ENCODE measurements at places on chromosomes 6 and 20.

GRCh38 chr20:40900666-40901215, 127.9 kb upstream of the TOP1 start:
- DNase-seq: no peak

DNA sequence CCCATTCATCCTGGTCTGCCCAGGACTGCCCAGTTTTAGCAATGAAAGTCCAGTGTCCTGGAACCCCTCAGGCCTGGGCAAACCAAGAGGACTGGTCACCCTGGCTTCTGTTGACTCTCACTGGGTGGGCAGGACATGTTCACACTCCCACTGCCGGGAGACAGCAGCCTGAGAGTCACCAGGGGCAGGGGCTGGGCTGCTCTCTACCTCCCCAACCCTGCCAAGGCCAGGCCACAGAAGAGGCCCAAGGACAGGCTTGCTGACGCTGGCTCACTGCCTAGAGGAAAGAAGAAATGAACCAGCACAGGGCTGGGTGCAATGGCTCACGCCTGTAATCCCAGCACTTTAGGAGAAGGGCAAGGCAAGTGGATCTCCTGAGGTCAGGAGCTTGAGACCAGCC, 36.9 kb downstream of the C20orf203 start:
- DNase-seq: no peak

DNA sequence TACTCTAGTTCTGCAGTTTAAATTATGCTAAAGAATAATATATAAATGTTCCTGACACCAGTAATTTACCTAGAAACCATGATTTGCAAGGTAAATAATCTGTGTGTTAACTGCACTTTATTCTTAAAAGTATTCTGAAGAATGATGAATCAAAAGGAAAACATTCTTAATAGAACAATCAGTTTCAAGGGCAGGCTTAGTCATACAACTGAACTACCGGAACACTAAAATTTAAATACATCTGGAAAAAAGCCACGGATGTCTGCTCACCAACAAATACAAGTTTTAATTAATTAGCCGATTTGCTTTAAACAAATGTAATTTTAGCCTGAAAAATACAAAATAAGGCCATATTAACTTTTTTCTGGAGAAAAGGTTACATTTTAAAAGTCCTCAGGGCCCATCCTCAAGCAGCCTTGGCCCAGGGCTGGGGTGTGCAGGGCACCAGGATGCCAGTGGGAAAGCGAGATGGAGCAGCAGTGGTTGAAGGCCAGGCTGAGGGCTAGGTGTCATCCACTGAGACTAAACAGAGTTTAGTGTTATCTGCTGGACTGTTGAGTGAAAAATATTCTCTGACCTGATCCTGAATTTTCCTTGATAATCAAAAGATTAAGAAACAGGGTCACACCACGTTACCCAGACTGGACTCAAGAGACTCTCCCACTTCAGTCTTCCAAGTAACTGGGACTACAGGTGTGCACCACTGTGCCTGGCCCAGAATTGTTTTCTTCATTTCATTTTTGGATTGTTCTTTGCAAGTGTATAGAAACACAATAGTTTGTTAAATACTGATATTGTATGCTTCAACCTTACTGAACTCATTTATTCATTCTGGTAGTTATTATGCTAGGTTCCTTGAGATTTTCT, 88.2 kb upstream of the DST start:
- peak; percentile 79 for DNase-seq

- DNase-seq: no peak
Measured at GRCh38 chr6:100117680-100118079, 123.7 kb upstream of the MCHR2 start.

- no peak for DNase-seq
Measured at GRCh38 chr20:43379239-43379917, 78.3 kb upstream of the SRSF6 start.

DNA sequence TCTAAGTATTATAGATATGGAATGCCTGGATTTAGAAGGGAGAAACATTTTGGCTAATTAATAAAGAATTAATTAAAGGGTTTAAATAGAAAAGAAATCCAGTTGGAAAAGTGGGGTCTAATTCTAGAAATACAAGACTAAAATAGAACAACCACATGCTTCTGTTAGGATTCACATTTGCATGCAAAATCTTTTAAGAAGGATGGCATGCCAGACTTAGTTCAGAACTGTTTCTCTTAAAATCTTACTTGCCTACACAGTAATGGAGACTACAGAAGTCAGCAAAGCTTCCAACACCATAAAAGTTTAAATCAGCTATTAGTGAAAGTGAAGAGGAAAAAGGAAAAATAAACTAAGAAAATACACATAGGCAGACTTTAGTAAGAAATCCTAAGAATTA, 32.7 kb upstream of the KATNA1 start:
- DNase-seq: no peak

- DNase-seq: no peak
Measured at GRCh38 chr6:105294129-105294528, 108.8 kb downstream of the PREP start.

GRCh38 chr6:160138839-160139419, 17.3 kb downstream of the SLC22A1 start:
- DNase-seq: no peak

GRCh38 chr20:37225146-37225545, 36.5 kb downstream of the GHRH start:
- no peak for DNase-seq

- DNase-seq: peak; percentile 65
Measured at GRCh38 chr6:106085984-106086813, at the start of gene PRDM1. PRDM1 (plus strand) TSS chr6:106086336; CDS start chr6:106086554, 218 bp downstream.

DNA sequence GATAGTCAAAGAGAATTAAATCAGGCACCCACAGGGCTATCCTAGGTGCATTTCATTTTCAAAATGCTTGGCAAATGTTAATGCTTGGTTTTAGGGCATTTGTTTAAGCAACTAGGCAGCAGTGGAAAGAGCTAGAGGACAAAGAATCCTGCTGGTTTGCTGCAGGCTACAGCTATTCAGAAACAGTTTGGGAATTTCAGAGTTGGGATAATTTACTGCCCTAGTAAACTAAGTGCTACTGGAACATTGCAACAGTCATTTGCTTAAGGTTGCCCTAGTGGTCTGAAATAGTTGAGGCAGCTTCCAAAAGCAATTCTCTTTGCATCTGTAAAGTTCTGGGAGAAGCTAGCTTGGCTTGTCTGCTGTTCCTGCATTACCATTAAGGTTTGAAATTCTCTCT, 312.7 kb downstream of the LAMA2 start:
- no peak for DNase-seq

DNA sequence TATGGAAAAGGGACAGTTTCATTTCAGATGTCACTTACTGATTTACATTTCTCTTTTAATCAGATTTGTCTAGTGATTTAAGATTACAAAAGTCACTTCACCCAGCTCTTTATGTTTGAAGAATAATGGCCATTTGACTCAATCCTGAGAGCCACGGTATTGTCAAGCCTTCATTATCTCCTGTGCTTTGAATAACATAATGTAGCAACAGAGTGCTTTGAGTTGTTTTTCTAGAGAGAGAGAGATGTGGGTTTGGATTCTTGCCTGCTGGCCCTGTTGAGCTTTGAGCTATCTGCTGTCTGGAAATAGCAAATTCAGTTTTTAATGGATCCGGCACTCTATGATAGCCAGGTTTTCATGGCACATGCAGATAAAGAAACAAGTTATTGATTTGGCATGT, 478.4 kb upstream of the SOX4 start:
- no peak for DNase-seq

DNA sequence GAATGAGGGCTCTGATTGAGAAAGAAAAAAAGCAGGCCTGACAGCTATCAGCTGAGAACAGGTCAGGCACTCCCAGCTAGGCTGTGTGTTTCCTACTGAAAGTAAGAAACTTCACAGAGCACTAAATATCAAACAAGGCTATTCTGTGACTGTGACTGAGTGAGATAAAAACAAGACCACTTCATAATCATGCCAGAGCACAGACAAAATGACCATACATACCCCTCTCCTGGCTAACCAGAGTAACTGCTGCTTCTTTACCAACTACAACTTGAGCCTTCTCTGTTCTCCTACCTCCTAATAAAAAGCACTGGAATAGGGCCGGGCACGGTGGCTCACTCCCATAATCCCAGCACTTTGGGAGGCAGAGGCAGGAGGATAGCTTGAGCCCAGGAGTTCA, 6.8 kb upstream of the BTN1A1 start:
- DNase-seq: peak; percentile 31

DNA sequence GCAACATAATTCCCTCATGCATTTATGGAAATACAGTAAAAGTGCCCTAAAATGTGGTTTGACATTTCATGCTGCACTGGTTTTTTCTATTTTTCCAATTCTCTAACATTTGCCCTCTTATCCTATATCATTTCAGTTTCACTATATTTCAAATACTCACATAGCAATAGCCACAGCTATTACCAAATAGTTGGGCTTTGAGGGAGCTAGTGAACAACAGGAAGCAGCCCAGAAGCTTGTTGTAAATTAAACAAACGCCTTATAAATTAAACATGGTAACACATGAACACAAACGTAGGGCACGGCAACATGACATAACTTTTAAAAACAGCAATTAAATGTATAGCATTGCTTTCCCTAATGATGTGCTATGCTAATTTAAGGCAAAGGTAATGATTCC, 469.0 kb downstream of the CDC5L start:
- DNase-seq: no peak

GRCh38 chr6:31412506-31412905, 9.1 kb downstream of the MICA start:
- no peak for DNase-seq

DNA sequence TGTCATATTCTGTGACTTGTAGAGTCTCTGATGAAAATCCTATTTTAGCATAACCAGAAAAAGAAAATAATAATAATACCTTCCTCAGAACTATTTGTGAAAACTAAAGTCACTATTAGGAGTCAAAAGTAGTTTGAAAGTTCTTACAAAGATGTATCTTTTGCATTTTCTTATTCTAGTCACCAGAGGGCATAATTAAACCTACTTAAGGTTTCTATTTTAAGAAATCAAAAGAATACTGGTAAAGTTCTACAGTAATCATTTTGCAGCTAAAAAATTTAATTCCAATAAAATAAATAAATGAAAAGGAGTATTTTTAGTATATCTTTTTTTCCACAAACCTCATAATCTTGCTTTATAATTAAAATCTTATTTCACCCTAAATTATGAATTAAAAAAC, 28.0 kb upstream of the MCM9 start:
- peak; percentile 20 for DNase-seq

DNA sequence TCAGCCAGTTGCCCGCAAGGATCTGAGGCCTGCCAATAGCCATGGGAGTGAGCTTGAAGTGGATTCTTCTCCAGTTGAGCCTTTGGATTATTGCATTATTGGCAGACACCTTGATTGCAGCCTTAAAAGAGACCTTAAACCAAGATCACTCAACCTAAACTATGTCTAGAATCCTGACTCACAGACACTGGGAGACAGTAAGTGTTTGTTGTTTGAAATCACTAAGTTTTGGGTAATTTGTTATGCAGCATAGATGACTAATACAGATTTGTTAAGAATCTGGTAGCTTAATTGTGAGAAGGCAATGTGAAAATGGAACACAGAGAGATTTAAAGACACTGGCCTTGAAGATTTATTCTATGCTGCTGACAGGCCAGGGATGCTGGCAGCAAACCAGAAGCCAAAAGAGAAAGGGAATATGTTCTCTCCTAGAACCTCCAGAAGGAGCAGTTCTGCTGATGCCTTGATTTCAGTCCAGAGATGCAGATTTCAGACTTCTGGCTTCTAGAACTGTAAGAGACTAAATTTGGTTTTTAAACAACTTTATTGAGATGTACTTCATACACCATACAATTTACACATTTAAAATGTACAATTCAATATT, 17.6 kb downstream of the SIRPD start:
- DNase-seq: no peak

GRCh38 chr6:3848380-3848779, 793 bp upstream of the FAM50B start:
- DNase-seq: no peak
